Stimulated activated CD8-positive, alpha-beta memory T cell treated with anti-CD3 and anti-CD28 coated beads, Interleukin-15, amount 100 ng/mL, for 48 hours (primary cell): ENCODE measurements at places on chromosomes 7 and 10.

- DNase-seq, result no peak
Observed at GRCh38 chr7:11636274-11636673, 195.7 kb downstream of the THSD7A start.

DNA sequence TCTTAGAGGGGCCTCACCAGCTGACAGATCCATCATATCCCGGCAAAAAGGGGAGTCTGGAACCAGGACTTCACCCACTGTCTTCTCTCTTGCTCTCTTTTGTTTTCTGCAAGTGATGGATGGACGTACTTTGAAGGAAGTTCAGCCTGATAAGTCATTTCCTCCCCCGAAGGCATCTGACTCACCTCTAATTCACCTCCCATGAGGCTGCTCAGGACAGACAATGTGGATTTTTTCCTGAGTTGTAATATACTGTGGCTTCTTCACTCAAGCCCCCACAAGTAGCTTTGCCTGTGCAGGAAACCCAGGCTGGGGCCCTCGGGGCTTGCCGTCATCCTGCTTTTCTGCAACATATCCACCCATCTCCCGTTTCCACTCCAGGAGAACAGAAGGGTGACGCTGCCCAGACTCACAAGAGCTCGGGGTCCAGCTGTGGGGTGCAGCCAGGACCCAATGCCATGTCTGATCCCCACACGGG lies 70.4 kb downstream of the ASB13 start:
- no peak for DNase-seq

GRCh38 chr7:140697447-140698143 lies 1.1 kb downstream of the NDUFB2 start:
- no peak for DNase-seq

DNA sequence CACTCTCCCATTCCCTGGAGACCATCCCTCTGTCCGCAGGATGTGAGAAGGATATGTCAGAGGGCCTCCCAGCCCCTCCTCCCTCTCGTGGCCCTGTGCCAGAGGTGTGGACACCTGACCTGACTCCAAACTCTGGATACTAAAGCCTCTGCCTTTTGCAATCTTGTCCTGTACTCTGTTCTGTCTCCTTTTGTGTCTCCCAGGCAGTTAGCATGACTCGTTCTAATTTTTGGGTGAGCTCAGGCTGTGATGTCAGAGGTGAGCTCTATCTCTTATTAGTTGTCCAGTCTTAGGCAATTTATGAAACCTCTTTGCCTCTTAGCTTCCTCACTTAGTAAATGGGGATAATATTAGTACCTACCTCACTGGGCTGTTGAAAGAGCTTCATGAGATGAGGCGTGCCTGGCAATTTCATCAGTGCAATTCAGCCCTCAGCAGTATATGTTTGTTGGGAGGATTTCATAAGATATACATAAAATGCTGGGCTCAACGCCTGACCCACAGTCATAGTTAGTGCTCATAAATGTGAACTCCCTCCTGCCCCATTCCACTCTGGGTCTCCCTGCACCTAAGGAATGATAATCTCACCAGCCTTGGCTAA lies 10.9 kb downstream of the MARVELD1 start:
- no peak for DNase-seq

DNA sequence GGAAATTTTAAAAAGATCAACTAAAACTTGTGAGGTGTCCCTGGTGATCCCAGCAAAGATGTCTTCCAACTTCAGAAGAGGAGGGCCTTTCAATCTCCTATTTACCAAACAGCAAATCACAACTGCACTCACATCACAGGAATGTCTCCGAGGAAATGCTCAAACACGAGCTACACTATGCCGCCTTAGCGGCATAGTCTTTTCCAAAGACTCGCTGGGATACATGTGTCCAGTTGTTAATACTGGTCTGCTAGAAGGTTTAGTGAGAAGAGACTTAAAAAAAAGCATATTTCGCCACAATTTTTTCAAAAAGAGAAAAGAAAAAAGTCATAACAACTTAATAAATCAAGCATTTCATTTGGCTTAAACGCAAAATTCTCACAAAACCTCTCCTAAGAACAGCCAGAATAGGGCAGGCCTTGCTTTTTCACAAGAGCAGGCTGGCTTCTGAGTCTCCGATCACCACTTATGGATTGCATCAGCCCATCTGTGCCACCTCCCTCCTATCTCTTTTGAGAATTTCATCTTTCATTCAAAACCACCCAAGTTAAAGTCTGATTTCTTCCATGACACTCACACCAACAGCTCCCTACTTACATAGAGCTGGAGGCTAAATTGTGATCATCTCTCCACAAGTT lies 66.1 kb downstream of the GNA12 start:
- no peak for DNase-seq

GRCh38 chr10:112588225-112588990 lies 141.4 kb downstream of the VTI1A start:
- DNase-seq, result no peak

DNA sequence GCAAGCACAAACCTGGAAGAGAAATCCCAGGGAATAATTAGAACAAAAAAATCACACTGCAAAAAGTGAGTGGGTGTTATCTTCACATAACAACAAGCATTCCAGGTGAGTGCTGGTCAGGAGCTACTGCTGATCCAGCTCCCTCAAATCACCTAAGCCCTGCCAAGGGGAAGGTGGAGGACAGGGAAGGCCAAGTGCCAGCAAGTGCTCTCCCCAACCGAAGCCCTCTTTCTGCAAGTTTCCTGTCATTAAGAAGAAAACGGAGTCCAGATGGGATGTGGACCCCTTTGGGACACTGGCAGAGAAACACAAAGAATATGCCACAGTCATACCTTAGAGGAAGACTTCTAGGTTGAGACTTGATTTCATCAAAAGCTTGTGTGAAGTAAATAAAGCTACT lies 933.0 kb upstream of the ZNF722 start:
- DNase-seq, result no peak
